ENCODE measurements at places on chromosomes 13 and 19. TPM values are rescaled to one million over a fixed set of nuclear protein-coding genes. Genes with fewer than 3 reads are reported as not detected.

Gene CCDC70
- not detected for total RNA-seq

Gene CPB2
- total RNA-seq, result not detected

Gene CCNA1
- 10.6 TPM for total RNA-seq

Gene BEST2
- total RNA-seq, result not detected

Gene MISP
- total RNA-seq, result 4.4 TPM

Gene C13orf46
- 0.82 TPM for total RNA-seq

Gene ZNF134
- total RNA-seq, result 28.7 TPM

Gene MKNK2
- total RNA-seq, result 70.0 TPM

Gene TSHZ3
- 0.29 TPM for total RNA-seq

Gene PHLDB3
- 29.5 TPM for total RNA-seq

Gene DNAAF3
- 2.6 TPM for total RNA-seq

Gene WTIP
- 11.4 TPM for total RNA-seq

Gene FXYD1
- total RNA-seq, result not detected

Gene PTPRH
- total RNA-seq, result 16.5 TPM

Gene JUNB
- total RNA-seq, result 171 TPM

Gene CGB8
- not detected for total RNA-seq

Gene RFX2
- total RNA-seq, result 5.6 TPM

Gene ZNF888
- total RNA-seq, result 2.7 TPM

Gene CNFN
- 0.80 TPM for total RNA-seq

Gene ZNF177
- 2.9 TPM for total RNA-seq

Gene ZNF419
- total RNA-seq, result 7.7 TPM

Gene ZNF709
- total RNA-seq, result 0.98 TPM

Gene TEX29
- not detected for total RNA-seq

Gene RGCC
- 0.58 TPM for total RNA-seq

Gene APOC4
- not detected for total RNA-seq

Gene SGCG
- total RNA-seq, result 2.2 TPM

Gene SIGLEC14
- not detected for total RNA-seq

Gene LYPD3
- total RNA-seq, result 0.94 TPM

Gene NUFIP1
- 4.1 TPM for total RNA-seq

Gene FLT1
- 12.1 TPM for total RNA-seq

Gene CYSLTR2
- not detected for total RNA-seq

Gene TNFRSF19
- total RNA-seq, result 21.4 TPM

Gene TMC4
- total RNA-seq, result 1.2 TPM

Gene SERTAD1
- 25.6 TPM for total RNA-seq
